ENCODE measurements at places on chromosomes 2 and 18.

DNA sequence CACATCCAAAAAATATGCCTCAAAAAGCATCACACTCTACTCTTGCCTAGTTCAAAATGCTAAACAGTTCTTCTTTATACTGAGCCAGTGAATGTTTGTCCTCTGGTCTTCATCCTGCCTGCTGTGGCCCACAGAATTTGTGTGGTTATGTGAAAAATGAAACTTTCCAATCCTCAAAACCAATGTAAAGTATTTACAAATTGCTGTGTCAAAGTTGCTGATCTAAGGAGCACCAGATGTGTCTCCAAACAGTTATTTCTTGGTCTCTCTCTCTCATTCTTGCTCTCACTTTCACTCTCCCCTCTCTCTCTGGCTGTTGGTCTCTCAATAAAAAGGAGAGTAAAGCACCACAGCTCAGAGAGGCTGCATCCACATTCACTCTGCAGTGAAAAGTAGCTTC lies 23.0 kb downstream of the EPHA4 start:
- DNase-seq, result no peak

DNA sequence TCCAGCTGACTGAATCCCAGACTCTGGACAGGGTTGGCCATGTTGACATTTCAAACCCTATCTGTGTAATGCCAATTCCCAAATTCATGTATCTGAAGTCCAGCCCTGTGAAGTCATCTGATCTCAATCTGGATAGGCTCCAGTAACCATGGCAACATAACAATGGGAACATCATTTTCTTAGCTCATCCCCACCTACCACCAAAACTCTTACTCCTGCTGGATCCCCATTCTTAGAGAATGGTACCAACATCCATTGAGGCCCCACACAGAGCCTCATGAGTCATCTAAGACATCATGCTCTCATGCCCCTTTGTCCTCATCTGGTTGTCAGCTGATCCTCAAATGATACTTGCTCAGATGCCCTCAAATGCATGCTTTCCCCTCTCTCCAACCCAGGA lies 58.9 kb upstream of the TEX51 start:
- no peak for DNase-seq

GRCh38 chr2:155442755-155443372 lies 744.4 kb downstream of the KCNJ3 start:
- DNase-seq, result no peak

GRCh38 chr2:129744649-129745048 lies 234.8 kb upstream of the RAB6C start:
- DNase-seq, result no peak

- DNase-seq, result no peak
Observed at GRCh38 chr18:58578835-58579560, 49.9 kb downstream of the ALPK2 start.

- no peak for DNase-seq
Observed at GRCh38 chr2:168998609-168999211, 32.4 kb downstream of the ABCB11 start.

DNA sequence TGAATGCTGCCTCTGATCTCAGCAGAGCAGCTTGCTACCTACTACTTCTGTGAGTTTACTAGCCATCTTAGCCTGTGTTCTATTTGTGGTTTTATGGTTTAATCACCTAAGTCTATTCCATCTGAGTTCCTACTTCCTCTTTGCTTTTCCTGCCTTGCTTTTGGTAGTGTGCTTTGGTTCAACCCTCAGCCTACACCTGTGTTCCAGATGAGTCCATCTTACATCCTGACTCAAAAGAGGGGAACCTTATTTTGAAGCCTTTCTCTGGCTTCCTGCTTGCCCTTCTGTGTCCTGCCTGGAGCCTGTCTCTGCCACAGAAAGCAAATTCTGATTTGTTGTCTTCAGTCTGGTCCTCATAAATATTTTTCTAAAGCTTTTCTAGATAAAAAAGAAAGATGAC lies 530.3 kb upstream of the MEX3C start:
- DNase-seq, result no peak

GRCh38 chr2:113198790-113199612 lies 25.2 kb downstream of the PSD4 start:
- DNase-seq, result peak; percentile 71

GRCh38 chr18:32093102-32093511 lies 1.4 kb downstream of the RNF138 start:
- peak; percentile 44 for DNase-seq

DNA sequence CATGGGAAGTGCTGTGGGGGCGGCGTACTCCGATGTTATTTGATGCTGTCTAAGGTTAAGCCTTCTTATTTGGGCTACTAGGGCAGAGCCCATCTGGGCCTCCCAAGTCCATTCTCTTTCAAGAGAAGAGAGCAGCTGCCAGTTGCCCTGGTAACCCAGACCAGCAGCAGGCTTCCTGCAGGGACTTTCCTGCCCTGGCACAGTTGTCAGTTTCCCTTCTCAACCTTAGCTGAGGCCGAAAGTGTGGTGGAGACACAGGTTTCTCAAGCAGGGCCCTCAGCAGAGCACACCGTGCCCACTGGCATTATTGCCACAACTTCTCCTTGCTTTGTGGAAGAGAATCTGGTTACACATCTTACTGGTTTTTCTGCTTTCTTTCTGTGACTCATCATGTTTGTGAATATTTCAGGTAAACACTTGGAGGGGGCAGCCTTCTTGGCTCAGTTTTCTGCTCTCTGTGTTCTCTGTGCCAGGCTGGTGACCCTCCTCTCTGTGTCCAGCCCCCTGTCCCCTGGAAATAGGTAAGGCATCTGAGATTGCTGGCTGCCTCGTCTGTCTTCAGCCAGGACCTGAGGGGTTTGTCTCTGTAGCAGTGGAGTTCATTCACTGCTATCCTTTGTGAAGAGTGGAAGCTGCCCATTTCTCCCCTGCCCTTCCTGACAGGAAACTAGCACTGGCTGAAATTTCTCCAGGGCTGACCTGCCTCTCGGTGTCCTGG lies 111.0 kb downstream of the B3GNT2 start:
- peak; percentile 12 for DNase-seq

GRCh38 chr2:152460567-152460966 lies 125.6 kb downstream of the FMNL2 start:
- DNase-seq, result peak; percentile 22

GRCh38 chr2:180071797-180072196 lies 64.7 kb upstream of the CWC22 start:
- no peak for DNase-seq

DNA sequence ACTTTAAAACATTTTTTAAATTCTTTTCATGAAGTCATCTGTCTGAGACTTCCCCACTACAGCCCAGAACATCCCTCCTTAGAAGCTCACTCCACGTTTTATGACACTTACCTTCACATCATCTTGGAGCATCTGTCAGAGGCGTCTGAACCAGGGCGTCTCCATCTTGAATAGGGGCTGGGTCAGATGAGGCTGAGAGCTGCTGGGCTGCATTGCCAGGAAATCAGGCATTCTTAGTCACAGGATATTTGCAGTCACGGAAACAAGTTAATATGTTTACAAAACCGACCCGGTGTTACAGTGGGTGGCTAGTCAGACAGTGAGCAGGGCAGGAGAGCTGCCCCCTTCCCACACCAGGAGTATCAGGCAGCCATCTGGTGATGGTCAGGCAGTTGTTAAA lies 456.5 kb downstream of the FBXO15 start:
- DNase-seq, result no peak

DNA sequence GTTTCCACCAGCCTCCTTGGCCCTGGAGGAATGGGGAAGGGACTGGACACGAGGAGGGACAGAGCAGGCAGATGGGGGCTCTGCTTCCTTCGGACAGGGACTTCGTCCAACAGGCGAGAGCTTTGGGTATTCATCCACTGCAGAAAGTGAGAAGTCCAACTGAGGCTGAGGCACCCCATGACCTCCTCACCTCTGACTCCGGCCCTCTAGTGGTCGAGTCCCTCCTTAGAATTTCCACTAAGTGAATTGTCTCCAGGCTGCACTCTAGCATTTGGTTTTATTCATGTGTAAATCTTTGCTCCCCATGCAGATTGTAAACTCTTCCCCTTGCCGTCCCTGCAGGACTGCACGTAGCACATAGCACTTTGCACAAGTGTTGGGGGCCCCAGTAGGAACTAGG lies 75.6 kb downstream of the TMEM247 start:
- no peak for DNase-seq

DNA sequence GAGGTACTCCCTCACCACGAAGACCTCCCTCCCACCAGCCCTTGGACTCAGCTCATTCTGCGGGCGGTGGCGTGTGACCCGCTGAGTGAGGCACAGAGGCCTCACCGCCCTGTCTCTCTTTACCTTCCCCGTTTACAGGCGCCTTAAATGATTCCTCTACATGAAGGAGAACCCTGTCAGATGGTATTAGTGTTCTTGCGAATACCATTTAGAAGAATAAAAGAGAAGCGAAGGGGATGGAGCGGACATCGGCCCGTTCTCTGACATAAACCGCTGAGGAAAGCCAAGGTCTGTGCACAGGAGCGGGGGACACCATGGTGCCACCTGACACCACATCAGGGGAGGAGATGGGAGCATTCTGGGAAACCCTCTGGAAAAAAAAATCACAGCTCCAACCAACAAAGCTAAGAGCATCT lies 179.8 kb downstream of the HDAC4 start:
- DNase-seq, result no peak

DNA sequence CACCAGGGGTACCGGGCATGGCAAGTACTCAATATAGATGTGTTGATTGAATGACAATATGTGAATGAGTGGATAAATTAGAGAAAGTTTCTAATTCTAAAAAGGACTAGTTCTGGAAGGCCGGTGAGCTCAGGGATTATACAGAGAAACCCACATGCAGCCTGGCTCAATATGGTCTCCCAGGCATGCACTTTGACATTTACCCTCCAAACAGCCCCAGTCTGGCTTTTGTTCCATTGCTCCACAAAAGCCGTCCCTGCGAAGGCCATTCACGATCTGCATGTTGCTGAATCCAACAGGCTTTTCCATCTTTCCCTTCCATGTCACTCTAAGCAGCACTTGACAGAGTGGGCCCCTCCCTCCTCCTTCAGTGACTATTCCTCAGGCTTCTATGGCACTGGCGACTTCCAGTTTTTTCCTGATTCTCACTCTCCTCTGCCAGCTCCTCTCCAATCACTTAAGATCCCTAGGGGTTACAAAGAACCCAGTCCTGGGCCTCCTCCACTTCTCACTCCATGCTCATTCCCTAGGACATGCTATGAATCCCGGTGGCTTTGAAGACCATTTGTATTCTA lies 266.7 kb downstream of the AFF3 start:
- no peak for DNase-seq

GRCh38 chr2:185278761-185279160 lies 459.8 kb upstream of the FSIP2 start:
- no peak for DNase-seq

GRCh38 chr2:48792030-48792429 lies 36.5 kb upstream of the LHCGR start:
- no peak for DNase-seq

- no peak for DNase-seq
Observed at GRCh38 chr18:48218285-48219022, 190.7 kb downstream of the ZBTB7C start.

- no peak for DNase-seq
Observed at GRCh38 chr2:46125798-46126197, 171.4 kb upstream of the EPAS1 start.

GRCh38 chr18:79624356-79625170 lies 55.0 kb upstream of the CTDP1 start:
- no peak for DNase-seq

DNA sequence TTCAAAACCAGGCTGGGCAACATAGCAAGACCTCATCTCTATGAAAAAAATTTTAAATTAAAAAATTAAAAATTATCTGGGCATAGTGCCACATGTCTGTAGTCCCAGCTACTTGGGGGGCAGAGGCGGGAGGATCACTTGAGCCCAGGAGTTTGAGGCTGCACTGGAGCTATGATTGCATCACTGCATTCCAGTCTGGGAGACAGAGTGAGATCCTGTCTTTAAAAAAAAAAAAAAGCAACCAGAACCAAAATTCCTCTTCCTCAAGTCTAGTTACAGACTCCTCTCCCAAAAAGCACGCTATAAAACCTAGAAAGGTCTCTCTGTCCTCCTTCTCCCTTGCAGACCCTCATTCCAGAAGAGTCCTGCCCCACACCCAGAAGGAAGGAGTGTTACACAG lies 23.9 kb downstream of the TNFAIP6 start:
- no peak for DNase-seq

DNA sequence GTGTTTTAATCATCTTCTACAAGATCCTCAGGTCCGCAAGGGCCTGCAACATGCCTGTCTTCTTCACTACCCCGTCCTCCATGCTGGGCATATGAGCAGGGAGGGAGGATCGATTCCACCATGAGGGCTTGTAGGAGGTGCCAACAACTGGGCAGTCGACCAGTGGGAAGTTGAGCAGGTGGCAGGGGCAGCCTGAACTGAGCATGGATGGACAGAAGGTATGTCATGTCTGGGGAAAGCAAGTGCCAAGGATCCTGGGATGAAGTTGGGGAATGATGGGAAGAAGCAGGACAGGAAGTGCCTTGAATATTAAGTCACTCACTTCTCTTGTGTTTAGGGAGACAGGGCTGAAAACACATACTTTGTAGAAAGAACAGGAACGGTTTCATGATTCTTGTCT lies 44.7 kb downstream of the CTIF start:
- peak; percentile 90 for DNase-seq

DNA sequence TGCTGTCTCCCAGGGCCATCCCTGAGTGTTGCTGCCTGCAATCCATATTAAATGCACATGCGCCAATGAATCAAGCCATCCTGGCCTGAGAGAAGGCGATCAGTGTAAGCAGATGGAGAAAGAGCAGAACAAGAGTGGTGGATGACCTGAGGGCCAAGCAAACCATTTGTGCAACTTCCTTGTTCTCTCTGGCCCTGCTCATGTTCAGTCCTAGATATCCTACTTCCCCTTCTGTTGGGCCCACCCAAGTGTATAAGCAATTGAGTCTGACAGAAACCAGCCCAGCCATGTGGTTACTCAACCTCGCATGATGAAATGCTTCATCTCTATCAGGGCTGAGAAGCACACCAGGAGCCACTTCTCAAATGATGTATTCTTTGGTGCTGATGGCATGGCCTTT lies 383.1 kb upstream of the ID2 start:
- DNase-seq, result peak; percentile 8

GRCh38 chr2:234259440-234259839 lies 208.9 kb downstream of the SPP2 start:
- no peak for DNase-seq

- DNase-seq, result no peak
Observed at GRCh38 chr2:10486601-10487079, 38.5 kb upstream of the ODC1 start.

Data from G401 (cell line).